Left lobe of liver (tissue), 2 donors: ENCODE measurements at places on chromosomes 13 and 19. TPM values are rescaled to one million over a fixed set of nuclear protein-coding genes. Genes with fewer than 3 reads are reported as not detected.

Gene LGALS7
- total RNA-seq = not detected

Gene GNG14
- not detected for total RNA-seq

Gene STK11
- 33.1 TPM for total RNA-seq

Gene CEACAM3
- total RNA-seq = 0.35 TPM

Gene UPK1A
- not detected for total RNA-seq

Gene C3
- 11,297 TPM for total RNA-seq

Gene PSG7
- total RNA-seq = not detected

Gene OR7G3
- not detected for total RNA-seq

Gene ACTMAP
- 8.9 TPM for total RNA-seq

Gene PRSS57
- total RNA-seq = not detected

Gene ICAM5
- total RNA-seq = 0.30 TPM

Gene LGALS7B
- total RNA-seq = not detected

Gene IGFL3
- not detected for total RNA-seq

Gene ONECUT3
- total RNA-seq = 0.03 TPM

Gene FFAR3
- total RNA-seq = not detected

Gene GNG7
- 4.0 TPM for total RNA-seq

Gene TMEM161A
- total RNA-seq = 24.9 TPM

Gene SERTM1
- not detected for total RNA-seq

Gene GJB2
- 30.7 TPM for total RNA-seq

Gene SIGLEC8
- 1.1 TPM for total RNA-seq

Gene CCDC8
- total RNA-seq = 0.55 TPM

Gene MCEMP1
- total RNA-seq = 0.18 TPM

Gene PDE4A
- total RNA-seq = 1.7 TPM

Gene DEDD2
- 15.0 TPM for total RNA-seq

Gene ZIC5
- not detected for total RNA-seq

Gene UBE2L5
- not detected for total RNA-seq

Gene NCR1
- total RNA-seq = 0.10 TPM

Gene ZFR2
- total RNA-seq = not detected

Gene C19orf38
- 0.96 TPM for total RNA-seq

Gene VSTM2B
- not detected for total RNA-seq

Gene CCDC169
- 0.08 TPM for total RNA-seq

Gene CBLC
- total RNA-seq = 14.0 TPM

Gene FGF9
- not detected for total RNA-seq

Gene NUP58
- total RNA-seq = 14.3 TPM

Gene GPR4
- total RNA-seq = 1.2 TPM

Gene ZC3H13
- 46.7 TPM for total RNA-seq

Gene BEST2
- total RNA-seq = not detected

Gene WDR88
- total RNA-seq = not detected

Gene CBARP
- total RNA-seq = 0.38 TPM
